Activated effector memory CD4-positive, alpha-beta T cell treated with anti-CD3 and anti-CD28 coated beads, Interleukin-2, amount 50 U/mL, for 16 hours (primary cell): ENCODE measurements at places on chromosomes 7 and 10.

GRCh38 chr7:148500978-148501377, 89.6 kb upstream of the C7orf33 start:
- no peak for DNase-seq

- DNase-seq: no peak
Observed at GRCh38 chr7:3710122-3710521, 409.1 kb downstream of the SDK1 start.

- DNase-seq: no peak
Observed at GRCh38 chr10:14602807-14603533, 171.7 kb downstream of the FAM107B start.

GRCh38 chr10:78438907-78439809, 405.5 kb downstream of the RPS24 start:
- no peak for DNase-seq

GRCh38 chr10:84159076-84159685, 14.4 kb upstream of the GPR15LG start:
- no peak for DNase-seq

DNA sequence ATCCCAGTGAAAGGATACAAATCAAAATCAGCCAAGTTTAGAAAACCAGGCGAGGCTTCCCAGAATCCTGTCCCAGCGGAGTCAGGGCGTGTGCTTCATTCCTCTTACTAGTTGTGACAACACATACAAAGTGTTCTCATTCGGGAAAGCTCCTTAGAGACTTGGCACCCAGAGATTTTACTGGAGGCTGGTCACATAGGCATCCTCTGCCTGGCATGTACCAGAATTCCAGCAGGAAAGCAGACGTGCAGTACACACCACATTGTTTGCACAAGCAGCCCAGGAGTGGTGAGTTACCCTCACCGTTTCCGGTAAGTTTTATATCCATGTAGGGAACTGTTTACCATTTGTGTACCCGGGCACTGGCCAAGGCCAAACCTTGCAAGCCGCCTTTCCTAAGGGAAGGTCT, 34.9 kb downstream of the MMRN2 start:
- no peak for DNase-seq

GRCh38 chr10:68633281-68633680, 73.1 kb downstream of the TET1 start:
- DNase-seq: no peak

GRCh38 chr10:122477436-122477835, 16.1 kb downstream of the HTRA1 start:
- DNase-seq: no peak
